HuH-7 (cell line): ENCODE measurements at places on chromosomes 2 and 18.
A peak's percentile ranks its signal among the peaks of the same experiment; 100 is the strongest.

- no peak for DNase-seq
These were observed 79.7 kb downstream of the NCK2 start for GRCh38 chr2:105824446-105824845.

- no peak for DNase-seq
These were observed 2.4 kb upstream of the TMEM178A start for GRCh38 chr2:39663187-39663930.

- no peak for DNase-seq
These were observed 6.7 kb downstream of the POLR1B start for GRCh38 chr2:112548980-112549379.

- peak; percentile 8 for DNase-seq
These were observed 47.5 kb upstream of the ZNF397 start for GRCh38 chr18:35193316-35193715.

DNA sequence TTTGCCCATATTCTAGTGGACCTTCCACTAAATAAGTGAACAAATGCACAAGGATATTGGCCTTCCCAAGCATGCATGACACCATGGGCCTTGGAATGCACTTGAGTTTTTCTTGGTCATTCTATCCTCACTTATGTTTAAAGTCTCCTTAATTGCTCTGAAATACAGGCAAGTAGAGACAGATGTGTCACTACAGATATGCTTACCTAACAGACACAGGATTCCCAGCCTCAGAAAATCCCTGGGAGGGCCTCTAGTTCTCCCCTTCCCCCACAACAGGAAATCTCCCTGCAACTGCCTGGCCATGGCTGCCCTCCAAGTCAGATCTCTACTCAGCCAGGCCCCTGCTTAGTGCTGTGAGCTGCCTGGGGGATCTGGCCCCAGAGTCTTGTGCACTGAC lies 445.2 kb downstream of the IRS1 start:
- no peak for DNase-seq

- no peak for DNase-seq
These were observed 106.7 kb upstream of the NABP1 start for GRCh38 chr2:191571163-191571769.

DNA sequence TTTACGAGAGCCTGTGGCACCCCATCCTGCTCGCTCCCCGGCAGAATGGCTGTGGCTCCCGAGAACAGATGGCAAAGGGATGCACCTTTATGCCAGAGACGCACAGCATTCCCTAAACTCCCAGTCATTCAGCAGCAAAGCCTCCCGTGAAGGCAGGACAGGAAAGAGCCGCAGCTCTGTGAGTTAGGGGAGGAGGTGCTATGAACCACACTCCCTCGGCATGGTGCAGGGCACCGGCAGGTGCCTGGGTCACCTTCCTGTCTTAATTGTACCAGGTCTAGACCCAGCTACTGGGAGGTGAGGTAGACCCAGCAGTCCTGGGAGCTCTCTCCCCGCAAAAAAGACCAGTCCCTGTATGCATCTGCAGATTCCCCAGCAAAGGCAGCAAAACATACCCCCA lies 149.8 kb downstream of the TWIST2 start:
- no peak for DNase-seq

- no peak for DNase-seq
These were observed 23.5 kb upstream of the KLF11 start for GRCh38 chr2:10019602-10020400.

DNA sequence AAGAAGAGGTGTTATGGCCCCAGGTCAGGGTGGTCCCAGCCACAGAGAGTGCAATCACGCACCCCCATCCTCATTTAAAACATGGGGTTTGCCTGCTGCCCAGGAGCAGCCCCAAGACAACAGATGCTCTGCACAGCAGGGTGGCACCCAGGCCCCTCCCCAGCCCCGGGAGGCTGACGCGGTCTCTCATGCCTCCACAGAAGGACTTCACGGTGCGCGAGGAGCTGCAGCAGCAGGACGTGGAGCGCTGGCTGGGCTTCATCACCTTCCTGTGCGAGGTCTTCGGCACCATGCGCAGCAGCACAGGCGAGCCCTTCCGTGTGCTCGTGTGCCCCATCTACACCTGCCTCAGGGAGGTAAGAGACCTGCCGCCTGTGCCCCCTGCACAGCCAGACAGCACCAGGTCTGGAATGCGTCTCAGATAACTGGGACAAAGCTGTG lies 133.7 kb downstream of the SMAD7 start:
- no peak for DNase-seq
